NCI-H524 treated with DMSO at 0.1 percent for 48 hours (cell line): ENCODE measurements at places on chromosomes 4 and X.

GRCh38 chr4:23937173-23937572 lies 47.3 kb upstream of the PPARGC1A start:
- no peak for DNase-seq

DNA sequence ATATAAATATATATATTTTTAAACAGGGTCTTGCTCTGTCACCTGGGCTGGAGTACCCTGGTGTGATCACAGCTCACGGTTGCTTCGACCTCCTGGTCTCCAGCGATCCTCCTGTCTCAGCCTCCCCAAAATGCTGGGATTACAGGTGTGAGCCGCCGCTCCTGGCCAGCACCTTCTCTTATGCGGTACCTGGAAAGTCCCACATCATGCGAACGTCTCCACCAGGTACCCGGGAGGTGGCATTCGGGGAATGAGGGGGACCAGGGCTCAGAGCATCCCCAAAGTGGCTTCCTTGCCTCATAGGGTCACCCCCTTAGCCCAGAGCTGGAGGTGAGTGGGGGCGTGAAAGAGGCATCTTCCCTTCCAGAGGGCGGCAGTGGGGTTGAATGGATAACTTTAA lies 84.0 kb upstream of the PPP2R3B start:
- DNase-seq, result no peak

- DNase-seq, result no peak
Measured at GRCh38 chrX:1031521-1032430, 180.7 kb downstream of the CRLF2 start.

- no peak for DNase-seq
Measured at GRCh38 chr4:38752372-38752940, 30.3 kb downstream of the TLR10 start.

- no peak for DNase-seq
Measured at GRCh38 chr4:166625018-166625637, 609.2 kb downstream of the SPOCK3 start.

- no peak for DNase-seq
Measured at GRCh38 chr4:114577386-114577785, 21.2 kb upstream of the UGT8 start.

DNA sequence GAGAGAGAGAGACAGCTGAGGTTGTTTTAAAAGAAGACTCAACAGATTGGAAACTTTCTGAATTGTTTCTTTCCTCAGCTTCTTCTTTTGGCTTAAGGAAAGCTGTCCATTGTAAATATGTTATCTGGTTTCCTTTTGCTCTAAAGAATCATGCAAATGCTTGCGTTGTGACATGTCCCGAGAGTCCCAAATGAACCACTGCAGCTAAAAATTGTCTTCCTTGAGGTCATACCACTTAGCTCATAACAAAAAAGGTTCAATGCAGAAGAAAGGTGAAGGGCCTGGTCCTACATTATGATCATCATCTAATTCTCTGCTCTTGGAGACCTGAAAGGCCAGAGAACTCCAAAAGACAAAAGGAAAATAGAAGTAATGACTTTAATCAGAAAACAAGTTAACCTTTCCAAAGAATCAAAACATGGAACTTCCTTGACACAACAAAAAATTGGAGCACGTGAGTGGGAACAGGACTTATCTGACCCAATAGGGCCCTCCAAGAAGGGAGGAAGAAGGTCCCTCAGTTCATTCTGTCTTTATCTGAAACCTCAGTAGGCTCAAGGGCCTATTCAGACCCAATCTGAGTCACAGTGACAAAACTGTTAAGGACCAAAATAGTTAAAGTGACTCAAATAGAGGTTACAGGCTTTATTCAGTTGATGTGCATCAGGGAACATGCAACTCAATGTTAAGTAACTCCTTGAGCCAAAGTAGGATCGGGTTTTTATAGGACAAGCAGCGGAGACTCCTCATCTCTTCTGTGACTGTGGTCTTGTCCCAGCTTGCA lies 14.7 kb upstream of the VSIG1 start:
- no peak for DNase-seq

GRCh38 chrX:37697169-37697760 lies 11.7 kb downstream of the XK start:
- no peak for DNase-seq

DNA sequence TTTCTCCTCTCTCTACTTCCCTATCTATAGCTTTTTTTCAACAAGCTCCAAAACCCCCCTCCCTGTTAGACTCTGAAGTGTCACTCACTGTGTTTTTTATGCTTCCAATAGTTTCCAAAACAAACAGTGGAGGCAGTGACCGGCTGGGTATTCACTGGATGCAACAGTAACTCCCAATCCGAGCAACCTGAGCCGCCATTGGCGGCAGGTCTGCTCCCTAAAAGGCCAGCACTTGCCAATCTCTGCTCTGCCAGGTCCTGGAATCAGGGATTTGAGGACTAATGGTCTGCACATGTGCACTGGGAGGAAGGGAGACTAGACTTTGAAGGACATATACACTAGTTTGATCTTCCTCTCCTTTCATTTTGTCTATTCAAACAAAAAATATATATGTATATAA lies 7.1 kb downstream of the TBX22 start:
- no peak for DNase-seq

- DNase-seq, result no peak
Measured at GRCh38 chr4:20194123-20195013, 57.3 kb upstream of the SLIT2 start.

DNA sequence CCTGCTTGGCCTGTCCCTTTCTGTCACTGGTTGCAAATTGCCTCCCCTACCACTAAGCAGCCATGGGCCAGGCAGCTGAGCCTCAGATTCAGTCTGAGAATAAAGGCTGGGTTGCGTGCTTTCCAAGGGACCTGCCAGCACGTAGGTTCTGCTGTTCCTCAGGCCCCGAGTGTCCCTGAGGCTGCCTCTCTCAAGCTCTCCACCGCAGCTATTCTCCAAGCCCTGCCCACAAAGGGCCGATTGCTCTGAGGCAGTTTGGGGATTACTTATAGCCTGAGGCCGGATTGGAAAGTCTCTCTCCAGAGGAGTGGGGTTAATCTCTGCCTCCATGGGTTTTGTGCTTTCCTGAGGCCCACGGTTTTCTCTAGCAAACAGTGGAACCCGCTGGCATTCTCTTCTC lies 590.7 kb downstream of the BCOR start:
- no peak for DNase-seq

GRCh38 chrX:47216393-47216925 lies 2.0 kb upstream of the CDK16 start:
- no peak for DNase-seq

DNA sequence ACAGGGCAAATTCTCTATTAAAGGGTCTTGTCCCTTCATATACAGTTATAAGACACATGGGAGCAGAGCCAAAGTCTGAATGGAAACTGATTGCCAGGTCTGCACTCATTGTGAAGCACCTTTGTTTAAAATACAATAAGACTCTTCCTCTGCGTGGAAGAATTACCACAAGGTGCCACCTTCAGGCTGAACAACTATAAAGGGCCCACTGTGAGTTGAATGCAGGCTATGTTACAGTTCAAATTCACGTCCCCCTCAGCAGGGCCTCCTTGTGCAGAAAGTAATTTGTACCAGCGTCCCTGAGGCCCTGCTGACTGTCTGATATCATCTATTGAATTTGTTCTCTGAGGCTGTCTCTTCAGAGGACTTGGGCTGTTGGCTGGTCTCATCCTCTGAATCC lies 225.8 kb upstream of the TEX13C start:
- no peak for DNase-seq

- no peak for DNase-seq
Measured at GRCh38 chrX:13669246-13669737, 16.4 kb downstream of the TCEANC start.

- DNase-seq, result no peak
Measured at GRCh38 chr4:57053508-57053907, 56.7 kb downstream of the IGFBP7 start.

- DNase-seq, result no peak
Measured at GRCh38 chrX:65643531-65644052, 23.9 kb upstream of the MSN start.

GRCh38 chr4:93384887-93385286 lies 443.7 kb upstream of the ATOH1 start:
- no peak for DNase-seq

- DNase-seq, result no peak
Measured at GRCh38 chr4:52093466-52093865, 42.4 kb downstream of the SPATA18 start.

DNA sequence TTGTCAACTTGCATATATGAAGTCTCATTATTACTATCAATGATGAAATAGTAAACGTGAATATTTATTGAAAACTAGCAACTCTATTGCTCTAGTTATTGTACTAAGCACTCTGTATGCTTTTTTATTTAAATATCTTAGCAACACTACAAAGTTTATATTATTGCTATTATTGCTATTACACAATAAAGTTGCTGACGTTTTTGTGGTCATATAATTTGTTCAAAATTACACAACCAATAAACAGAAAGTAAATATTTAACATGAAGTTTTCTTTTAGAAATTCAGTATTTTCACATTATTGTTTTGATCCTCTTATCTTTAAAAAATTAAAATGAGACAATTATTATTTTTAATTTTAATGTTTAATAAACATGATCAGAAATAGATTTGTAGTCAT lies 1521.1 kb upstream of the PCDH7 start:
- no peak for DNase-seq

DNA sequence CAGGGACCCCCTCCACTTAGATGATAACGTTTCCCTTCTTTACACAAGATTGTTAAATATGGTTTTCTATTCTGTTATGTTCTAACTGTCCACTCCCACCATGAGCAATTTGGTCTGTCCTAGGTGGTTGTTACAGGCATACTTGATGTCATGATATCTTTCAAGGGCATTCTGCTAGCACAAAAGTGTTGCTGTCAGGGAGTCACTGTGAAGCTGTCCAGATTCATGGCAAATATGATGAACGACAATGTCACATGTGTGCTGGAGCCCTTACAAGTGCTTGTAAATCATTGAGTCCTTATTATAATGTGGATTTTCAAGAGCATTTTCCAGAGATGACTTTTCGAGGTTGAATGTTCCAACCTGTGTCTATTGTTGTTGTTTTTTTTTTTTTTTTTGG lies 1250.7 kb upstream of the PRKX start:
- no peak for DNase-seq

GRCh38 chr4:107035819-107036583 lies at the start of gene DKK2:
TSS of gene DKK2 (minus strand) at chr4:107036313. CDS start at chr4:107035591, 722 bp downstream.
- no peak for DNase-seq

DNA sequence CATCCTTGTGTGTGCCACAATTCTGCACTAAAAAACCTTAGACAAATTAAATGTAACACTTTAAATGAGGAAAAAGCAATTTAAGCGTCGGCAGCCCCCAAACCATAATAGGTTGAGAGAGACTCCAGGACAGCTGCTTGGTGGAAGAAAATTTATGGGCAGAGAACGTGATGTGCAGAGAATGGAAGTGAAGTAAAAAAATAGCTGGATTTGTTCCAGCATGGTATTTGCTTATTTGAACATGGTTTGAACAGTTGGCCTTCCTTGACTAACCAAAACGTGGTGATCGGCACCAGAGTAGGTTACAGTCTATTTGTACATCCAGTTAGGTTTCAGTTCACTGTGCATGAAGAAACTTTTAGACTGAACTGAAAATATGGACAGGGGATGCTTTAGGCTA lies 343.0 kb upstream of the CPEB2 start:
- DNase-seq, result no peak

DNA sequence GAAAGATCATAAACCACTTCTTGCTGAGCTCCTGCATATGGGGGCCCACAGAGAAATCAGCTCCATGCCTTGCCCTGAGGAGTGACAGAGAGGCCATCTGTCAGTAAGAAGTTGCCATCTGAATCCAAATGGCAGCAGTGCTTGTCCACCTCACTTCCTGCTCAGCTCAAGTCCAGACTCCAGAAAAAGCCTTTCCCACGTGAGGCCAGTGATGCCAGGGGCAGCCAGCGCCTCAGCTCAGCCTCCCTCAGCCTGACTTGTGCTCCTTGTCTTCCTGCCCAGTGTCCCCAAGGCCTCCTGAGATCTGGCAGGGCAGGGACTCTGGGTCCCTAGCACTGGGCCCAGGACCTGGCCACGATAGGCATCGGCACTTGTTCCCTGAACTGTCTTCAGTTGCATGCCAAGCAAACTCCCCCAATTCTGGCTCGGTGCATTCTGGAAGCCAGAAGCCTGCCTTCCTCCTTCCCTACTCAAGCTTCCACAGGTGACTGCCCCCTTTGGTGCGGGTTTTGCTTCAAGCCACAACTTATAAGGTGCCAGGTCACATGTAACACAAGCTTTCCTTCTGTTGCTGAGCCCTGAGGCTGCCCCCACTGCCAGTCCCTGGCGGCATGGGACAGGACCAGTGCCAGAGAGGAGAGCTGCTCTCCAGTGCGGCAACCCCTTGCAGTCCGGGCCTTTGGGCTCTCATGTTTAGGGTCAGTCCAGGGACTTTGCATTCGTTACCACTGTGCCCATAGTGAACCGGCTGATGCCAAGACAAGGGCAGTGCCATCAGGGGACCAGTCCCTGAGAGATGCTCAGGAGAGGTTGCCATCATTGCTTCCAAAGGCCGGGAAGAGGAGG lies 2.2 kb downstream of the ZNF185 start:
- DNase-seq, result peak; percentile 29

DNA sequence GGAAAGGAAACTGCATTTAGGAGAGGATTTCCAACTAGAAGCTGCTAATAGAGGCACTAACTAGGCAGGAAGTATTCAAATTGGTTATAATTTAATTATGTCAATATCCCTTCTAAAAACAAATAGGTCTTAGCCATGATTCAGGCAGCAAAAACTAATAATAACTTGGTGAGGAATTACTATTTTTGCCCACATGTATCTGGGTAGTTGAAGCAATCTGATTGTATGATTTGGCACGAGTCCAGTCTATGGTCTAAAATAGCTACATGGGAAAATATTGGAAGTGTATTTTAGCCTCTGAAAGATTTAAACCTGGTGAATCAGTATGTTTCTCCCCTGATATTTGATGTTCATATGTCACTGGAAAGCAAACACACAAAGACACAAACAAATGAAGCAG lies 62.2 kb downstream of the MFAP3L start:
- no peak for DNase-seq

- no peak for DNase-seq
Measured at GRCh38 chrX:23887451-23887850, 20.3 kb downstream of the APOO start.

DNA sequence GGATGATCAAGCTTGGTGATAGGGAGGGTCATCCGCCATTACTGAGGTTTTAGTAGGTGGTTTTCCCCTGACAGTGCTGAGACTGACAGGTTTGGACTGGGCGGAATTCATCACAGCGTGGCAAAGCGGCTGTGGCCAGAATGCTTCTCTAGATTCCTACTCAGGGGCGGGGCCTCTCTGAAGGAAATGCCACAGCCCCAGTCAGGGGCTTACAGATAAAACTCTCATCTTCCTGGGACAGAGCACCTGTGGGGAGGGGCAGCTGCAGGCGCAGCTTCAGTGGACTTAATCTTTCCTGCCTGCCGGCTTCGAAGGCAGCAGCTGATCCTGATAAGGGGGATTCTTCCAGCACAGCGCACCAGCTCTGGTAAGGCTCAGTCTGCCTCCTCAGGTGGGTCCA lies 316.7 kb downstream of the RPA4 start:
- no peak for DNase-seq
